Activated CD4-positive, alpha-beta memory T cell treated with anti-CD3 and anti-CD28 coated beads for 36 hours (primary cell): ENCODE measurements at places on chromosomes 1 and 21. TPM values are rescaled to one million over a fixed set of nuclear protein-coding genes. Genes with fewer than 3 reads are reported as not detected.

- H3K27me3 ChIP-seq: no peaks in the 10 kb centered on the region
- H3K4me1 ChIP-seq: peaks cover 3% of the 10 kb centered on the region
- H3K27ac ChIP-seq: no peak overlapping the region
- H3K4me3 ChIP-seq: no peak overlapping the region
- no peaks in the 10 kb centered on the region for H3K36me3 ChIP-seq
Observed at GRCh38 chr1:1942753-1943656, 23.9 kb upstream of the TMEM52 start.

DNA sequence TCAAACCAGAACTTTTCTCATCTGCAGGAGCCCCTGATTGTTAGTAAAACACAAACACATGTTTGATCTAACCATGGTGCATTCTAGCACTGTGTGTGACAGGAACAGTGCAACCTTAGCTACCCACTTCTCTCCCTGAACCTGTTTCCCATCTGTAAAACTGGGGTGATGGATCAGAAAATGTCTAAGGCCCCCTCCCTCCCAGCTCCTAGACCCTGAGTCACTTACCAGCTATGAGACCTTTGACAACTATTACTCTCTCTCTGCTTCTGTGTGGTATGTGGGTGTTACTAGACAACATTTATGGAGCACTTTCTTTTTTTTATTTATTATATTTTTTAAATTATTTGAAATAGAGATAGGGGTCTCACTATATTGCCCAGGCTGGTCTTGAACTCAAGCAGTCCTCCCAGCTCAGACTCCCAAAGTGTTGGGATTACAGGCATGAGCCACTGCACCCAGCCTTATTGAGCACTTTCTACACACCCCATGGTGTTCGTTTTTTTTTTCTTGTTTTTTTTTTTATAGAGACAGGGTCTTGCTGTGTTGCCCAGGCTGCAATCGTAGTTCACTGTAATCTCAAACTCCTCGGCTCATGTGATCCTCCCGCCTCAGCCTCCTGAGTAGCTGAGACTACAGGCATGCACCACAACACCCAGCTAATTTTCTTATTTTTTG, 2.6 kb downstream of the INPP5B start:
- H3K36me3 ChIP-seq: no peaks in the 10 kb centered on the region
- H3K4me3 ChIP-seq: no peak overlapping the region
- H3K27me3 ChIP-seq: no peaks in the 10 kb centered on the region

The S100B gene
- not detected for total RNA-seq

The TBX15 gene
- not detected for total RNA-seq
